ENCODE measurements at places on chromosomes 7 and 10.

DNA sequence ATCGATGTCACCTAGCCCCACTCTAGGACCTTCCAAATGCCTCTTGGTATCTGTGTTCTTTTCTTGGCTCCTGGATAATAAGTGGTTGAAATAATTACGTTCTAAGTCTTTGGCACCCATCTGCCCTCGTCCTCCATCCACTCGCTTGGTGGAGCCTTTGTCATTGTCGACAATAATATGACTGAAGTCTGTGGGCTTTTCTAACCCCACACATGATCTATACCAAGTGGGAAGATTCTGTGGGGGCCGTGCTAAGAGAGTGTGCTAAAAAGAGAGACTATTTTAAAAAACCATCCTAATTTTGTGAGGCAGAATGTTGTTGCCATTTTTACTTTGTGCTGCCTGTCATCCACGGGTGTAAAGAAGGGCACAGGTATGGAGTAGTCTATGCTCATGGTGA lies 113.1 kb downstream of the GALNT17 start:
- DNase-seq = no peak

DNA sequence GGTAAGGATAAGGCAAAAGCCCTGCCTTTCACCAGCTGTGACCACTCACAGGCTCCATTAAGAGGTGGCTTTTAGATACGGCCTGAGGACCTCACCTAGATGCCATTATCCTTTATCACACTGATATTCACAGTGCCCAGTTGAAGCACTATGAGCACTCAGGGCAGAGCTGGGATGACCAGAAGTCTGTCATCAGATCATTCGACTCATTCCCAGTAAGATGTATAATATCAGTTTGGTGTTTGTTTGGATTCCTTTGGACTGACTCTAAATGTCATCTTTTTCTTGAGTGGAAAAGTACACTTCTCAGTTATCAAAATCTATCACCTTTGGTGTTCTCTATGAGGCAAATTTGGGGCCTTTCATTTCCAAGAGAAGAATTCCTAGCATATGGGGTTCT lies 18.7 kb downstream of the CCDC136 start:
- no peak for DNase-seq

DNA sequence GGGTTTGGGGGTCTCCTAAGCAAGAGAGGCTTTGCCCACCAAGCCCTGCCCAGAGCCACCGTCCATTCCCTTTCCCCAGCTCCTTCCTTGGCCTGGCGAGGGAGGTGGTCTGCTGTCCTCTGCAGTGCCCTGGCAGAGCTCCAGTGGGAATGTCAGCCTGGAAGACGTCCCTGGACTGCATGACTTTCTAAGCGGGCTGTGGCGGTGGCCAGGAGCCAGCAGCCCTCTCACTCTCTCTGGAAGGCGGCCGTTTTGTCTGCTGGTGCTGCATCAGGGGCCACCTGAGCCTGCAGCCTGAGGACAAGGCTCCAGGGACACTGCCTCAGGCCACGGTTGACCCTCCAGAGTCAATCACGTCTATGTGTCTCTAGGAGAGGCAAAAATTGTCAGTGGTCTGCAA lies 271.0 kb downstream of the SKAP2 start:
- DNase-seq = no peak

DNA sequence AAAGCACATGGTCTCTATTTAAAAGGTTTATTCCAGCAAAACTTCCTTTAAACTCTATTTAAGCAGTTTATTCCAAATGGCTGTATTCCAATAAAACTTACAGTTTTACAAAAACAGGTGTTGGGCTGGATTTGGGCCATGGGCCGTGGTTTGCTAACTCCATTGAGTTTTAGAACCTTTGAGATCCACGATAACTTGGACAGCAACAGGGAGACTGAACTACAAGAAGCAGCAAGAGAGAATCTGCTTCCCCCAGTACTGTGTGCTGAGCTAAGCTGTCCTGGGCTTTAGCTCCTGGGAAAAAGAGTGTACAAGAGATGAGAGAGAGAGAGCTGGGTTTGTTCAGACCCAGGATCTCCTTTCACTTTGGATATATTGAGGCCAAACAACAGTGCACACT lies 204.0 kb upstream of the CELF2 start:
- DNase-seq = no peak

DNA sequence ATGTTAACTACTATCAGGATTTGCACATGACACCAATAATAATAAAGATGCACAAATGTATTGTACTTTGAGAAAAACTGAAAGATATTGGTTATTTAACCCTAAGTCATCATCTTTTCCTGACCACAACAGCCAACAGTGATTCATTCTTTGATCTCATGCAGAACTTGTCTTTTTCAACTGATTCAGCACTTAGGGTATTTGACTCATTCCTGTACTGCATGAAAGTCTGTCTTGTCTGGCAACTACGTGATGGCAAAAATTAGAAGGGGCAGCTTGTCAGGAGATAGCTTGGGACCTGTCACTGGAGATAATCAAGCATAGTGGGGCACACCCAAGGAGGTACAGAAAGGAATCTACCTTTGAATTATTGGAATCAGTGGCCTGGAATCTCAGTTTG lies 77.8 kb upstream of the LRRC17 start:
- DNase-seq = no peak

Data from D341Med (cell line).